ENCODE measurements at places on chromosomes 2 and 18. TPM values are rescaled to one million over a fixed set of nuclear protein-coding genes. Genes with fewer than 3 reads are reported as not detected.

GRCh38 chr18:34039201-34039600 lies 185.5 kb downstream of the NOL4 start:
- DNase-seq = no peak

- DNase-seq = peak; percentile 77
These were observed 552.4 kb upstream of the CDH2 start for GRCh38 chr18:28729321-28729720.

DNA sequence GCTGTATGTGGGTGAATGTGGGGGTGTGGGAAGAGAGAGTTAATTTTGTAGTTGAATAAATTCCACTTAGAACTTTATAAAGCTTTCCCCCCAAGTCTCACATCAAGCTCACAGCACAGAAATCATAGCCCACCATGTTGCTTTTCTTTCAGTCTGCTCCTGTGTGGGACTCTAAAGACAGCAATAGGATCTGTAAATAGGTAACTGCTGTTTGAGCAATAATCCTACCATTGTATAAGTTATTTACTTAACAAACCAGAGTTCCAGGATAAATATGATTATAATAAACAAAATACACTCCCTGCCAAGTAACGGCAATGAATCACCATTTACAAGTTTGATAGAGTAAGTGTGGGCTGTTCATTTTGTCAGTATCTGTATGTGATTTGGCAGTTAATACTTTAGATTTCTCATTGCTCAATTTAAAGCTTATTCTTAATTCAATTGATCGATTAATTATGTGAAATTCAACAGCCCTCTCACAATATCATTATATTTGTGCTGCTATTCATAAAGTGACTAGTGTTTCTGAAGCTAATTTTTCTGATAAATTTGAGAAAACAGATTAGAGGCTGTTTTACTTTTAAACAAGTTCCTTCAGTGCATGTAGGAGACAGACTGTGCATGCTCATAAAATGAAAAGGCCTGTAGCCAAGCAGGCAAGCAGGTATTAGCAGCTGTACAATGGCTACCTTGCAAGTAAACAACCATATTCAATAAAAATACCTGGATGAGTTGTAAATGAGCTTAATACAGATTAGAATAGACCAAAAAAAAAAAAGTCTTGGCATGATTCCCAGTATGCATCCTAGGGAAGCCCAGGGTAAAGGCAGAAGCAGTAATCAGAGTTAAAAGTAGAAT lies 142.7 kb downstream of the PDE11A start:
- DNase-seq = no peak

GRCh38 chr2:140627136-140627535 lies 1503.7 kb downstream of the LRP1B start:
- no peak for DNase-seq

GRCh38 chr2:1704631-1705556 lies 39.4 kb downstream of the PXDN start:
- no peak for DNase-seq

DSC3 gene
- not detected for total RNA-seq

All from LHCN-M2 (cell line).